B cell (primary cell): ENCODE measurements at places on chromosomes 4 and X. TPM values are rescaled to one million over a fixed set of nuclear protein-coding genes. Genes with fewer than 3 reads are reported as not detected.

Gene WNK3
- 0.07 and 0.12 TPM in 2 replicates for polyA plus RNA-seq

Gene RNF128
- not detected in 2 replicates for polyA plus RNA-seq

Gene GYPB
- not detected in 2 replicates for polyA plus RNA-seq

Gene FGG
- polyA plus RNA-seq = not detected in 2 replicates

Gene ARL9
- not detected in 2 replicates for polyA plus RNA-seq

Gene STX18
- 20.3 and 27.6 TPM in 2 replicates for polyA plus RNA-seq

Gene TREX2
- polyA plus RNA-seq = 3.8 and 5.2 TPM in 2 replicates

Gene ARHGAP6
- polyA plus RNA-seq = 0.61 and 1.6 TPM in 2 replicates

Gene MUC7
- not detected in 2 replicates for polyA plus RNA-seq

Gene ACOX3
- polyA plus RNA-seq = 4.6 and 5.8 TPM in 2 replicates

Gene GLRB
- polyA plus RNA-seq = not detected in 2 replicates

Gene GLOD5
- polyA plus RNA-seq = not detected in 2 replicates

Gene WDR17
- polyA plus RNA-seq = 1.4 and 2.1 TPM in 2 replicates

Gene SMIM10
- 0.36 and 0.52 TPM in 2 replicates for polyA plus RNA-seq
